ENCODE measurements at places on chromosomes 3 and 15. TPM values are rescaled to one million over a fixed set of nuclear protein-coding genes. Genes with fewer than 3 reads are reported as not detected.
A peak's percentile ranks its signal among the peaks of the same experiment; 100 is the strongest.

The SLC35G2 gene
- total RNA-seq, result 22.1 TPM

GRCh38 chr15:31338879-31339557, 12.4 kb downstream of the KLF13 start:
- H3K36me3 ChIP-seq, result no peaks in the 10 kb centered on the region
- peak; percentile 95 for DNase-seq
- H3K27ac ChIP-seq, result peak overlapping the region; percentile 64
- no peaks in the 10 kb centered on the region for H3K27me3 ChIP-seq
- H3K4me3 ChIP-seq, result no peak overlapping the region

The IGSF11 gene
- total RNA-seq, result 80.0 TPM

The GOLGA8J gene
- 5.1 TPM for total RNA-seq

The NRROS gene
- total RNA-seq, result 3.2 TPM

The PLCL2 gene
- 15.0 TPM for total RNA-seq

DNA sequence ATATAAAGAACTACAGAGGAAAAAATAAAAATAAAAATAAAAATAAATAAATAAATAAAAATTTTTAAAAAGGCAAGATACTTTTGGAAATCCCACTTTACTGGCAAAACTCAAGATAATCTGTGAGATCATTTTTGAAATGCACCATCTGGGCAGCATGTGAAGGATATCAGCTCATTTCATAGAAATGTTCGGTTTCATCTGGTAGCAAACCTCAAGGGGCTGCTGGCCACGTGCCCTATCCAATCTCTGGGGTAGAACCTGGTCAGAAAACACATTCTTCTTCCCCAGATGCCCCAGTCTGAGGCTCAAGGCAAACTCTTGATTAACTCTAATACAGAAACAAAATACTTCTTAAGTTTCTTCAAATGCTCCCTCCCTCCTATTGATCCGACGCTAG, 166.0 kb downstream of the FMN1 start:
- no peaks in the 10 kb centered on the region for H3K4me1 ChIP-seq
- no peak for DNase-seq
- no peak overlapping the region for H3K4me3 ChIP-seq
- H3K36me3 ChIP-seq, result no peaks in the 10 kb centered on the region
- no peaks in the 10 kb centered on the region for H3K27me3 ChIP-seq
- H3K27ac ChIP-seq, result no peak overlapping the region

DNA sequence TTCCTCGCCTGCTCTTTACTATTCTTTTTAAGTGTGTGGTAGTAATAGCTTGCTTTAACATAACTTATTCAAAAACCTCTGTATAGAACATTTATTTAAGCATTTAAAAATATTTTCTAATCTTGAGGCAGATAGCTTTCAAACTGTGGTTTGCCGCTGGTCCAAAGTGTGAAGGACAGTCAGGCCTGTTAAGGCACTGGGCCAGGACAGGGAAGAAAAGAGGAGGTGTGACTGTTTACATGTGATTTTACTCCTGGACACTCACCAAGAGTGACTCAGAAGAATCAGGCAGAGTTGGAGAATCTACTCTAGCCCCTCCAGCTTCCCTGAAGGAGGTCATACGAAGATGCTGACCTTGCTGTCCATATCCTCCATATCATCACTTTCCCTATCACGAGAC, 44.7 kb downstream of the CEP152 start:
- H3K27ac ChIP-seq, result no peak overlapping the region
- H3K4me3 ChIP-seq, result no peak overlapping the region
- H3K36me3 ChIP-seq, result no peaks in the 10 kb centered on the region
- H3K27me3 ChIP-seq, result no peaks in the 10 kb centered on the region

The FOXL2 gene
- 2.6 TPM for total RNA-seq

- H3K36me3 ChIP-seq, result no peaks in the 10 kb centered on the region
- H3K4me3 ChIP-seq, result no peak overlapping the region
- DNase-seq, result no peak
- H3K27me3 ChIP-seq, result no peaks in the 10 kb centered on the region
Observed at GRCh38 chr3:4862973-4863372, 116.3 kb upstream of the BHLHE40 start.

- H3K4me3 ChIP-seq, result no peak overlapping the region
- DNase-seq, result no peak
- H3K4me1 ChIP-seq, result no peaks in the 10 kb centered on the region
- H3K36me3 ChIP-seq, result no peaks in the 10 kb centered on the region
Observed at GRCh38 chr3:142152384-142152783, 3.0 kb upstream of the TFDP2 start.

The GOLGA6L10 gene
- 7.2 TPM for total RNA-seq

- H3K4me1 ChIP-seq, result peaks cover 9% of the 10 kb centered on the region
- H3K27ac ChIP-seq, result no peak overlapping the region
- no peak for DNase-seq
- no peaks in the 10 kb centered on the region for H3K27me3 ChIP-seq
- no peak overlapping the region for H3K4me3 ChIP-seq
Observed at GRCh38 chr3:141272906-141273662, 41.5 kb downstream of the PXYLP1 start.

The FBXO40 gene
- 0.31 TPM for total RNA-seq

- no peaks in the 10 kb centered on the region for H3K4me1 ChIP-seq
- no peak overlapping the region for H3K27ac ChIP-seq
- H3K36me3 ChIP-seq, result no peaks in the 10 kb centered on the region
- no peaks in the 10 kb centered on the region for H3K27me3 ChIP-seq
- H3K4me3 ChIP-seq, result no peak overlapping the region
Observed at GRCh38 chr3:134640378-134640777, 10.4 kb downstream of the KY start.

DNA sequence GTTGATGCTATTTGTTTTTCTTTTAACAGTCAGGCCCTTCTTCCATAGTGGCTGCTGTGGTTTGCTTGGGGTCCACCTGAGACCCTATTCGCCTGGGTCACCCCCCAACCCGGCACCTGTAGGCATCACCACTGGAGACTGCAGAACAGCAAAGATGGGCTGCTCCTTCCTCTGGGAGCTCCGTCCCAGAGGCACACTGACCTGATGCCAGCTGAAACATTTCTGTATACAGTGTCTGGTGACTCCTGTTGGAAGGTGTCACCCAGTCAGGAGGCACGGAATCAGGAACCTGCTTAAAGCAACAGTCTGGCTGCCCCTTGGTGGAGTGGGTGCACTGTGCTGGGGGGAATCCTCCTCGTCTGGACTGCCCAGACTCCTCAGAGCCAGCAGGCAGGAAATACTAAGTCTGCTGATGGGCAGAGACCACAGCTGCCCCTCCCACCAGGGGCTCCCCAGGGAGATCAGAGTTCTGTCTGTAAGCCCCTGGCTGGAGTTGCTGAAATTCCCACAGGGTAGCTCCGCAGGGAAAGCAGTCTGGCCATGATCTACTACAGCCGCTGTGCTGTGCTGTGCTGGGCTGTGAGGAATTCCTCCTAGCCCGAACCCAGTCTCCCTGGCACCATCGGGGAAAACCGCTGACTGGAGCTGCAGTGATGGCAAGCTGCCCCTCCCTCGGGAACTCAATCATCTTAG, 248.2 kb downstream of the TBC1D5 start:
- no peaks in the 10 kb centered on the region for H3K4me1 ChIP-seq
- H3K27ac ChIP-seq, result no peak overlapping the region
- DNase-seq, result no peak
- no peaks in the 10 kb centered on the region for H3K36me3 ChIP-seq
- no peak overlapping the region for H3K4me3 ChIP-seq
- no peaks in the 10 kb centered on the region for H3K27me3 ChIP-seq

The ISLR gene
- total RNA-seq, result 39.5 TPM

GRCh38 chr3:40185029-40185695, 124.3 kb upstream of the EIF1B start:
- H3K36me3 ChIP-seq, result no peaks in the 10 kb centered on the region
- no peaks in the 10 kb centered on the region for H3K4me1 ChIP-seq
- no peaks in the 10 kb centered on the region for H3K27me3 ChIP-seq

The GOLGA8O gene
- total RNA-seq, result 13.5 TPM

DNA sequence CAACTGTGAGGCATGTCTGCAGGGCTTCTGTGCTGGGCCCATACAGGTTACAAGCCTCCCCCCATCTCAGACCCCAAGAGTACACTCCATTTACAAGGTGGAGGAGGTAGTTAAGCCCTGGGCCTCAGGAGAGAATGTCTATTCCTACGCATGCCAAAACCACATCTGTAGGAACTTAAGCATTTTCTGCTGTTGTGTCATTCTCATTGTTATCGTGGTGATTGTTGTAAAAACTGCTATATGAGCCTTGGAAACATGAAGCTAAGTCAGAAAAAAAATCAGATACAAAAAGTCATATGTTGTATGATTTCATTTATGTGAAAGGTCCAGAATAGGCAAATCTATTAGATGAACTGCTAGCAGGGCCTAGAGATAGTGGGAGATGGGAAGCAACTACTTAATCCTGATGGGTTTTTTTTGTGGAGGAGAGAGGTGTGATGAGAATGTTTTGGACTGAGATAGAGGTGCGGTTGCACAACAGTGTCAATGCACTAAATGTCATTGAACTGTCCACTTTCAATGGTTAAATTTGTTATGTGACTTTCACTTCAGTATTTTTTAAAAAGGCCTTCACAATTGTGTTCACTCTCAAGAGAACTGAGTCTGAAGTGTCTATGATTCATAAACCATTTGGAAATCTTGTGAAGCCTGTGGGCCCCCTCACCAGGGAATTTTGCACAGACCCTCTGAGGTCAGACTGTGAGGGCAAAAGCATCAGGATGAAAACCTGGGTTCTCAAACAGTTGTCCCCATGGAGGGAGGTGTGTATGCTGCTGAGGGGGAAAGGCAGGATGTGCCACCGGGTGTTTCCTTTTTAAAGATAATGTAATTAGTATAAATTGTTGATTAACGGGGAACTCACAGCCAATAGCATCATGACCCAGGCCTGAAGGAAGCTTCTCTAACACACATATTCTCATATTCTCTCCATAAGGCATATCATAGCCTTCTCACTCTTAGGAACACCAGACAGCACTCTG, 3.2 kb downstream of the RTP3 start:
- no peak for DNase-seq
- H3K36me3 ChIP-seq, result no peaks in the 10 kb centered on the region
- H3K4me1 ChIP-seq, result no peaks in the 10 kb centered on the region
- no peak overlapping the region for H3K27ac ChIP-seq

DNA sequence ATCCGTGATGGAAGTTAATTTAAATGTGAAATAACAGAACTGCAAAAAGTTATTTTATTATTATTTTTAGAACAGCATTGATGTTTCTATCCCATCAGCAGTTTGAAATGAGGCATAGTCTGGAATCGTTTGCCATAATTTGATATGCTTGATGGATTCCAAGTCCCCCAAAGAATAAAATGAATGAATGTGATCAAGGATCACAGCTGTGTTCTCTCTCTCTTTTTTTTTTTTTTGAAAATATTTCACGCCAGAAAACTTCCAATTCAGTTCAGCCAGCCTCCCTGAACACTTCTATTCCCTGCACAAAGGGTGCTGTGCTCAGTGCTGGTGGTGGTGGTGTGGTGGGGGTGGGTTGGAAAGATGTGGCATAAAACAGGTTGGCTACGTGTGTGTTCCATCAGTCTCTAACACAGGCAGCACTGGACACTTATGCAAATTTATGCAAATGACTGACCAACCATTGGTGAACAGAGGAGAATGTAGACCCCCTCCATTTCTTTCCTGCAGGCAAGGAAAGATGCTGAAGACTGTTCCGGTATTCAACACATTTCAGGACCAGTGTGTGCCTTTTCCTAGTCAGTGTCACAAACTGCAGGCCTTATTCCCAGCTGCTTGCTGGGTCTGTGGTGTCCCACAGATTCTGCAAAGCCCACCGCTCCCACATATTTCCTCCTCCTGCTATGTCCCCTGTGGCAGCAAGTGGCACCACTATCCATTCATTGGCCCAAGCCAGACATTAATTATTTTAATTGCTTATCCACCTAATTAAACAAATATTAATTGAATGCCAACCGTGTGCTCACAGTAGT, 10.6 kb downstream of the ARNT2 start:
- no peak overlapping the region for H3K4me3 ChIP-seq
- H3K27me3 ChIP-seq, result no peaks in the 10 kb centered on the region
- DNase-seq, result no peak
- no peaks in the 10 kb centered on the region for H3K36me3 ChIP-seq
- H3K4me1 ChIP-seq, result peaks cover 22% of the 10 kb centered on the region

The APOD gene
- total RNA-seq, result 83.9 TPM

- DNase-seq, result no peak
- no peaks in the 10 kb centered on the region for H3K4me1 ChIP-seq
- H3K4me3 ChIP-seq, result no peak overlapping the region
- no peaks in the 10 kb centered on the region for H3K27me3 ChIP-seq
Observed at GRCh38 chr3:61967019-61967418, 405.6 kb downstream of the PTPRG start.

The CLRN1 gene
- total RNA-seq, result 0.43 TPM

The EFCAB12 gene
- 7.3 TPM for total RNA-seq

DNA sequence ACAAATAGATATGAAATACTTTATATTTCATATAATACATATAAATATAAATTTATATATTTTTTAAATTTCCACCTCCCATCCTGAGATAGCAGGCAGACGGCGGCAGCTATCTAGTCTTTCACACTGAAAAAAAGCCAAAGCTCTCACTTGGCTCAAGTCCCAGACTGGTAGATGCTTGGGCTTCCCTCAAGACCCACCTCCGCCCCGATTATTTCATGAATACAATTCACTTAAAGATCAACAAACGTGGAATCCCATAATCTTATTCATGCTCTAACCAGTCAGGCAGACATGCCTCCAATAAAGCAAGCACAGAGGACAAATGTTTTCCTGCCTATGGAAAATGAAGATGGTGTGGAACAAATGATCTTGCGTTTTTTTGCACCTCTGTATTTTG, 275.9 kb upstream of the NR2F2 start:
- no peak overlapping the region for H3K27ac ChIP-seq
- no peak overlapping the region for H3K4me3 ChIP-seq
- no peaks in the 10 kb centered on the region for H3K36me3 ChIP-seq
- peaks cover 14% of the 10 kb centered on the region for H3K4me1 ChIP-seq
- no peaks in the 10 kb centered on the region for H3K27me3 ChIP-seq

The BNC1 gene
- 32.7 TPM for total RNA-seq

GRCh38 chr3:22495791-22496190, 707.3 kb upstream of the UBE2E2 start:
- H3K4me3 ChIP-seq, result no peak overlapping the region
- no peak for DNase-seq
- H3K36me3 ChIP-seq, result no peaks in the 10 kb centered on the region

GRCh38 chr3:23806534-23807423, 1.0 kb downstream of the UBE2E1 start:
- H3K4me1 ChIP-seq, result peaks cover 13% of the 10 kb centered on the region
- peak overlapping the region; percentile 92 for H3K27ac ChIP-seq
- no peaks in the 10 kb centered on the region for H3K36me3 ChIP-seq
- no peaks in the 10 kb centered on the region for H3K27me3 ChIP-seq
- peak; percentile 42 for DNase-seq
- peak overlapping the region; percentile 92 for H3K4me3 ChIP-seq

DNA sequence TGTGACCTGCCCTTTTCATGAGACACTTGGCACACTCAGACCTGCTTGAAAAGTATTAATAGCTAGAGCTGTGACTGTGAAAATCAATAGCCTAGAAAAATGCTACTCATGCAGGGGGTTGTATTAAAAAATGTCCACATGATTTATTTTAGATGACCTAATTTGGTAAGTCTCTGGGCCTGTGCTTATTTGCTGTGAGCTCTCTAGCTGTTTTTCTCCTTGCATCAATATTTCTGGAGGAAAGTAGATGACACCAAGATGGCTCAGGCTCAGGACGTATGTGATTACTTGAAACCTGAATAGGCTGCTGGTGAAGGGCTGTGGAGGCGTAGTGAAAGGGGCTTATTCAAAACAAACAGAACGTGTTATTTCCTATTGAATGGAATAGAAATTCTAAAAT, 29.5 kb downstream of the KCNAB1 start:
- no peak for DNase-seq
- H3K27me3 ChIP-seq, result no peaks in the 10 kb centered on the region
- H3K36me3 ChIP-seq, result no peaks in the 10 kb centered on the region
- no peak overlapping the region for H3K4me3 ChIP-seq

The GPR62 gene
- total RNA-seq, result 0.39 TPM

The ZDHHC3 gene
- total RNA-seq, result 122 TPM

The RASA2 gene
- total RNA-seq, result 18.3 TPM
